ENCODE measurements at places on chromosomes 1 and 21.

DNA sequence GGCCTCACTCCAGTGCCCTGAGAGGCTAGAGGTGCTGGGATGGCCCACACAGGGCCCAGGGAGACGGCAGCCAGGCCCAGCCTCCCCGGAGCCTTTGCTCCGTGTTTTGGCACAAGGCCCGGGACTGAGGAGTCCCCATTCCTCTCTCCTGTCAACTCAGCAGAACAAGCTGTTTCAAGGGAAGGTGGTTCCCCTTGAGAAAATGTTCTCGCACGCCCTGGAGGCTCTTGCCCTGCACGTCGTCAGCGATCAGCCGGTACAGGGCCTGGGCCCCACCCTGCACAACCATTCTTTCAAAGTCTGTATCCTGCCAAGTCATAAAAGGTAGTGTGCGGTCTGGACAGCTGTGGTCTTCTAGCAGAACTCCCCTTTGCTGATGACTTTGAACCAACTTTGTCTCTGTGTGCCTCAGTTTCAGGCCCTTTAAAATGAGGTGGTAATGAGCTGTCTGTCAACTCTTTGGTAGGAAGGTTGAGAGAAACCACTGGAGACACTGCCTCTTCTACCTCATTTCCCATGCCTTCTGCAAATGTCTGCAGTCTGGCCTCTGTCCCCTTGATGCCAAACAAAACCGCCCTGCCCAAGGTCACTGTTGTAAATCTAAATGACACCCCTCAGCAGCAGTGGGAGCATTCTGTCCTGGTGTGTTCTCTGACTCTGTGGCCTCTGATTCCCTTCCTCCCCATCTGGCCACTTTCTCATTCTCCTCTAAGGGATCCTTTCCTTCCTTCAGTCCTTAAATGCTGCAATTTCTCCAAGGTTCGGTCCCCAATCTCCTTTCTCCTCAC is 138.6 kb upstream of the JUN start:
- DNase-seq: peak; percentile 73

DNA sequence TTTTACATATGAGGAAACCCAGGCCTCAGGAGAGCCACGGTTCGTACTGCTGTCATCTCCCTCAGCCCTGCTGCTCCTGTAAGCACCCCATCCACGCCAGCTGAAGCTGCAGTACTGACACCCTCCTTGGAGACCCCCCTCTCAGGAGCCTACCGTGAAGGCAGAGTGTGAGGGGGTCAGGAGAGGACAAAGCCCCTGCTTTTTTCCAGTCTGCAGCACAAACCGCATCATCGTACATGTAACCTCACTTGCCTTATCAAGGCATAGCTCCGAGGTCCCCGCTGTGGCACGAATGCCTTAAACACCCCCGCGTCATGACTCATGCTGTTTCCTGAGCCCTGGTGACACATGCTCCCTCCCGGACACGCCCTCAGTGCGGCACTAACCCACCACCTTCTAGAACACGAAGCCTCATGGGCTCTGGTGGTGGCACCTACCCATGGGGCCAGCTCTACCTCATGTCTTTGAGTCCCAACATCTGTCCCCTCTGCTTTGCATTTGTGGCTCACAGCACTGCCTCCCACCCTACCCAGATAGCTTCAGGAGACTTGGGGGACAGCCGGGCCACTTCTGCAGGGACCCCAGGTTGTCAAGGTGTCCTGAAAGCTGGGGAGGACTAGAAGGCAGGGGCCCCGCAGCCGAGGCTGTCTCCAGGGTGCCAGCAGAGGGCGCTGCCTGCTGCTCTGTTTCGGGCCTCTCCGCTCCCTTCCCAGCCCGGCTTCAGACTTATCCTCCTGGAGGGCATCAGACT is 4.9 kb downstream of the SH3BGRL3 start:
- peak; percentile 95 for DNase-seq

DNA sequence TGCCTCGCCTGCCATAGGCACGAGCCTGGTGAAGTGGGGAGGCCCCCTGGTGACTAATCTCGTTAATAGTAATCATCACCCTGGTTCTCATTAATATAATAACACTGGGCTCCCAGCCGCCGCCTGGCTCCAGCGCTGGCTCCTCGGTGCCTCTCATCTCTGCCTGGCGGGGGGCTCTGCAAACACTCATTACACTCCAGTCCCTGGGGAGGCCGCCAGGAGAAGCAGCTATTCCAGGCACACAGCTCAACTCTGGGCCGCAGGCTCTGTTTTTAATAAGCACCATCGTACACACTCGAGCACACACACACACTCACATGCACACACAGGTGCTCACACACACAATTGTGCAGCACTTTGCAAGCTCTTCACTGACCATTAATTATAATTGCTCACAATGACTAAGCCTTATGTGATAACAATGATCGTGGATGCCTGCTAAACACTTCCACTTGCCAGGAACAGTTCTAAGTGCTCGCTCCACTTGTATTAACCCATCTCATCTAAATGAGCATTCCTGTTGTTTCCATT is 52.2 kb downstream of the SDC3 start:
- DNase-seq: no peak

DNA sequence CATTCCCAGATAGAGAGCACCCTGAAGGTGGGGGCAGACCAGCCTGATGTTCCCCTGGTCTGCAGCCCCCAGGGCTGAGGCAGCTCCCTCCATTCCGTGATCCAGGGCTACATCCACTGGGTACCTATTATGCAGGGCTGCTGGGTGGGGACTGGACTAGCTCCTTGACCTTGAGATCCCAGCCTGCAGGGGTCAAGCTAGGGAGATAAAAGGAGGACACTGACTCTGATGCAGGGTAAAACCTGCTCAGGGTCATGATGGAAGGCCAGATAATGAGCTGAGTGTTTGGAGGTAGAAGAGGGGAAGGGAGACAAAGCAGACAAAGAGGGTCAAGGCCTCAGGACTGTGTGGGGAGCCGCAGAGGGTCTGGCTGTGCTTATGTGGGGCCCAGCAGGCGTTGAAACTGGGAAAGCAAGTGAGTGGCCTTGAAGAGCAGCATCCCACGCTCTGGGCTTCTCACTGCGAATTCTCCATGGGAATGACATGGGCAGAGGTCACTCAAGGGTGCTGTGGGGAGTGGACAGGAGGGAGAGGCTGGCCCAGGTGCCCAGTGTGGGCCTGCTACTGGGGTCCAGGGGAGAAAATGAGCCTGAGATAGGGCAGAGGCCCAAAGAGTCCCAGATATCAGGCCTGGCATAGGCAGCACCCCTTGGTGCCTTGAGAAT is 9.7 kb downstream of the FOXO6 start:
- no peak for DNase-seq

GRCh38 chr1:70072231-70072751 is 133.1 kb downstream of the LRRC40 start:
- DNase-seq: no peak

DNA sequence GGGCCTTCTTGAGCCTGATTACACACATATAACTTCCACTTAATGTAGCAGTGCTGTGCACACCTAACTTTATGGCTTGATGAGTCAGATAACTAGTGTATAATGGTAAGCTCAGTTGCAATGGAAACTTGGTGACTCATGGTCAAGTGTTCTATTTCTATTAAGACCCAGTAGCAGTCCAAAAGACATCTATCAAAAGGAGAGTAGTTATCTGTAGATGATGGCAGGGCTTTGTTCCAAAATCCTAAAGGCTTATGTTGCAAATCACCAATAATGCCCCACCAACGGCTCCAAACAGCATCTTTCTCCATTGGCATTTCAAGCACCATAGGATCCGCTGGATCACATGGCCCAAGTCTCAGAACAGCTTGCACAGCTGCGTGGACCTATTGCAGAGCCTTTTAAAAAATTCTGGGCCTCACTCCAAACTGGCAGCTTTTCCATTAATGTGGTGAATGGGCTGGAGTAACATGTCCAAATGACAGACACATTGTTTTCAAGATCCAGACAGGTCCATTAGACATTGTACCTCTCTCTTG is 566.8 kb upstream of the USP24 start:
- no peak for DNase-seq

DNA sequence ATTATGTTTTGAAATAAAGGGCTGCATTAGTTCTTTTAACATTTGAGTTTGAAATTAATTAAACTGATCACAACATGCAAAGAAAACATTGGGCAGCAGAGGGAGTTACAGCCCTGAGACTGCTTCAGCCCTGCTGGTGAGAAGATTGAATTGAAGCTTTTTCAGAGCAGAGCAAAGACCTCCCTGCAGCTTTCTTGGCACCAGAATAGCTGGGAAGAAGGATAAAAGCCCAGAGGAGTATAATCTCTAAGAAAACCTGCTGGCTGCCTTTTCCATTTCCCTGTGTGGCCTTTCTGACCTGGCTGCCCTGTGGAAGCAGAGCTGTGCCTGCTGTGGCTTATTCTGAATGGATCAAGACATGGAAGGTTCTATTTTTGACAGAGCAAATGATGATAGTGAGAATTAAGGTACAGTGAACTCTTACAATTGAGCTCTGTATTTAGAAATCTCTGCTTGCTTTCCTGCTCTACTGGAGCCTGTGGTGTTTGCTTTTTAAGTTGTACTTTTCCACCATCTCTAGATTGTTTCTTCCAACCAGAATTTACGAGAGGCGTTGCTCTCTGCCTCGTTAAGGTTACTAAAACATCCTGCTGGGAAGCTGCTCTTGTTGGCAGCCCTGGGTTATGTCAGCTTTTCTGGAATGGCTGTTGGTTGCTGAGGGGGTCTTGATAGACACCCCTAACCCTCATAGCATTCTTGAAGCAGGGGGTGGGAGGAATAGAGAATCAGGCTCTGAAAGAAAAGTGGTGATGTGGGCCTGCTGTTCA is 9.9 kb downstream of the SNRPE start:
- no peak for DNase-seq

GRCh38 chr1:239575113-239575512 is 188.7 kb downstream of the CHRM3 start:
- DNase-seq: no peak

DNA sequence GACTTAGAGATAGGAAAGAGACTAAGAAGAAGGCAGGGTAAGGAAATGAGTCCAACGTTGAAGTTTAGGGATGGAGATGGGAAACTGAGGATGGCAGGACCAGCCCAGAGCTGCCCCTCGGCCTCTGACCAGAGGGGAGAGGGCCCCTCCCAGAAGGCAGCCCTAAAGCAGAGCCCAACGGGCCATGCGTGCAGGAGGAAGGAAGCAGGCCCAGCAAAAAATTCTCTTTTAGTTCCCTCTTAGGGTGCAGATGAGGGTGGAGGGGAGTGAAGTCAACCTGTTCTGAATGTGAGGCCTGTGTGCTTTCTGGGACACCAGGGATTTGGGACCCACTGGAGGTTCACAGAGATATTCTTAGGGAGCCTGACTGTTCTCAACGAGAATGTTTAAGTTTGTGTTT is 225.4 kb downstream of the RHOU start:
- peak; percentile 46 for DNase-seq

DNA sequence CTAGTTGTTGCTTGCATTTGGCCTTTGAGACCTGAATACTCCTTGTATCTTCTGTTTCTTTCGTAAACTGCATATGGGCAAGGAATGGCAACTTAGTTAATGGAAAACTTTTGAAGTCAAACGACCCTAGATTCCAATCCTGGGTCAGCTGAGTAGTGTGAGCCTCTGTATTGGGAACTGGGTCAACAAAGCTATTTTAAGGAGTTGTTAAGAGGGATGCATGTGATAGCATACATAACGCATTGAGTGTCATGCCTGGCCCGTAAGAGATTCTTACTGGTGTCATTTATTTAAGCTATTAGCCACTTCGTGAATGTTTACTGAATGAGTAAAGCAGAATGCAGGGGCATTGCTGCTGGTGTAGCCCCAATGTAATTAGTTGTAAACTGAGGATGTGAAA is 340.1 kb downstream of the PAPPA2 start:
- DNase-seq: no peak

- DNase-seq: no peak
These were observed 705 bp upstream of the QSOX1 start for GRCh38 chr1:180154003-180154324.

DNA sequence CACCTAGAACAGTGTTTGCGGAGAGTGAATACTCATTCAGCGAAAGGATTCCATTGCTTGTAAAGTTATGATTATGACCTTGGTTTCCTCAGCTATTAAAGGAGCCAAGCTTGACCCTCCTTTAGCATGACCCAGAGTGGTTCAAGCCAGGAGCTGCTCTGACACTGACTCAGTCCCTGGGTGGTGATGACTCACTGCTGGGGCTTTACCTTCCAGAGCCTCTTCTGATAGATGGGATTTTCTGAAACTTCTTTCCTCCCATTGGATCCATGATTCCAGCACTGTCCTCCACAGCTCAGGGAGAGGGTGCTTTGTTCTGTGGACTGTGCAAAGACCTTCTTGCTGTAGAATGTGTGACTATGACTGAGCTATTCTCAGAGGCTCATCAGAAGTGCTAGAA is 77.4 kb downstream of the S1PR1 start:
- DNase-seq: no peak

DNA sequence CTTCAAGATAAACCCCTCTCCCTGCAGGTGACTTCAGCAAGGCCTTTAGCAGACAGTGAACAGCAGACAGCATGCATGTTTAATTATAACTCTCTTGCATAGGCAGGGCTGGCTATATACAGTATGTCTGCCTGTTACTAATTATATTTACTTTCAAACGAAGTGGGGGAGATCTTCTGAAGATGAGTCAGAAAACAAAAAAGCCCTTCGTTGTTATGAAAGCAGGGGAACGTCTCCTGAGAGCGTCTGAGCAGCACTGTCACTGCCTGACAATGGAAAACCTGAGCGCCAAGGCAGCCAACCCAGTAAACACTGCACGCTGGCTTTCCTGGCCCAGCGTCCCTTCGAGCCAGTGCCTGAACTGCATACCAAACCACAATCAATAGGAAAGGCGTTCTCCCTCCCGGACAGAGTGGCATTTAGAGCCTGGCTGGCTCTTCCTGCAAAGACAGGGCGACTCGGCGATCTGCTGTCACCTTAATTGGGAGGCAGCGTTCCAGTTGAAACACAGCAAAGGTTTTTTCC is 54.1 kb downstream of the TOMM20 start:
- peak; percentile 82 for DNase-seq

DNA sequence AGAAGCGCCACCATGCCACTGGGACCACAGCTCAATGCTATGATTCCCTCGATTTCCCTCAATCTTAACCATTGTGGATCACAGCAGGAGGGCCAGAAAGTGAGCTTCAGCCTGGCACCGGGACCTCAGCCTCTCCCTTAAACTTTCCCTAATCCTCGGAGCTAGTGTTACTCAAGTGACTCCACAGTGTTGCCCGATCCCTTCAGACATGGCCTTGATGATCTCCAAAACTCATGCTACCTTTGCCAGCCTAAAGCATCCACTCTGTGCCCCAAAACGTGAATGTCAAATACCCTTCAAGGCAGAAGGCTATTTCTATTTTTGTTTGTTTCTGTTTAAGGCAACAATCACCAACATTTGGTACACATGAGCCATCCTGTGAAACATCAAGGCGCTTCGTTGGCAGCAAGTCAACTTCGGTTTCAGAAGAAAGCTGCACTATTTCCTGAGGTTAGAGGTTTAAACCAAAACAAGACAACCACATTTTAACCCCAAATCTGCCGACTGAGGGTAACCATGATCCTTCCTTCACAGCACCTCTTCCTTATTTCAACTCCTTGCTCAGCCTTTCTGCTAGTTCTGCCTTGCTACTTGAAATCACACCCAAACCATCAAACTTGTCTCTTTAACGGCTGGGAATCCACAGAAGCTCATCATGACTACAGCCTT is 94.4 kb upstream of the KRTAP19-8 start:
- peak; percentile 71 for DNase-seq
